ENCODE measurements at places on chromosomes 1 and 21.
A peak's percentile ranks its signal among the peaks of the same experiment; 100 is the strongest.

DNA sequence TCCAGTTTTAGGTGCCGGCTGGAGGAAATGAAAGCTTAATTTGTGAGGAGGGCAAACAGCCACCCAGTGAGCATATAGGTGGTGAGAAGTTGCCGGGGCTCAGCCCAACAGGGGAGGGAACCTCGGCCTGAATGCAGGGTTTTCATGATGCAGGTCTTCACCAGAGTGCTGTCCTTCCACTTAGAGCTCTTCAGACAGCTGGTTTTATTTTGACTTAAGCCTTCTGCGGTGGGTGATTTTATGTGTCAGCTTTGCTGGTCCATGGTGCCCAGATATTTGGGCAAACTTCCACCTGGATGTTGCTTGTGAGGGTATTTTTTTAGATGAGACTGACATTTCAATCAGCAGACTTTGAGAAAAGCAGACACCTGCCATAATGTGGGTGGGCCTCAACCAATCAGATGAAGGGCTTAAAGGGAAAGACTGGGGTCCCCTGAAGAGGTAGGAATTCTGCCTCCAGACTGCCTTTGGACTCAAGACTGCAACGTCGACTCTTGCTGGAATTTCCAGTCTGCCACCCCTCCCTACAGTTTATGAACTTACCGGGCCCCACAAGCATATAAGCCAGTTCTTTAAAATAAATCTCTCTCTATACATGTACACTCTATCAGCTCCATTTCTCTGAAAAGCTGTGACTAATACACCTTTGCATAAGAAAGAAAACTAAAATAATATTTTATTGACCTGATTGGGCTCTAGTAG lies 72.8 kb downstream of the RHOU start:
- no peak for DNase-seq

GRCh38 chr1:159961636-159962035 lies 7.6 kb upstream of the SLAMF9 start:
- DNase-seq = no peak

- DNase-seq = no peak
Observed at GRCh38 chr1:83509301-83509781, 489.6 kb downstream of the TTLL7 start.

DNA sequence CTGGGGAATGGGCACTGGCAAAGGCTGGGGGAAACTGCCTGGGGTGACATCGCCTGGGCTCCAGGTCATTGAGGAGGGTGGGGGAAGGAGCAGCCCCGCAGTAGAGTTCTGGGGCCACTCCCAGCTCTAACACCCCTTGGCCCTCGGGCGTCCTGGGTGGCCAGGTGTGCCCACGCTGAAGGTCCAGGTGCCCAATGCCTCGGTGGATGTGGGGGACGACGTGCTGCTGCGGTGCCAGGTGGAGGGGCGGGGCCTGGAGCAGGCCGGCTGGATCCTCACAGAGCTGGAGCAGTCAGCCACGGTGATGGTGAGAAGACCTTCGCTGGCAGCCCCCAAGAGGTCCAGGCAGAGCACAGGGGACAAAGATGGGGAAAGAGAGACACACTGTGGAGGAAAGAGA lies 7.7 kb downstream of the NTRK1 start:
- DNase-seq = peak; percentile 62

GRCh38 chr21:15397258-15397657 lies 332.5 kb upstream of the NRIP1 start:
- no peak for DNase-seq

GRCh38 chr1:6033986-6034749 lies 11.5 kb upstream of the KCNAB2 start:
- no peak for DNase-seq

GRCh38 chr1:177448652-177449357 lies 278.0 kb downstream of the BRINP2 start:
- no peak for DNase-seq

- DNase-seq = no peak
Observed at GRCh38 chr1:41241354-41241748, 755 bp downstream of the SCMH1 start.

GRCh38 chr1:71721532-71721931 lies 560.8 kb downstream of the NEGR1 start:
- DNase-seq = no peak

DNA sequence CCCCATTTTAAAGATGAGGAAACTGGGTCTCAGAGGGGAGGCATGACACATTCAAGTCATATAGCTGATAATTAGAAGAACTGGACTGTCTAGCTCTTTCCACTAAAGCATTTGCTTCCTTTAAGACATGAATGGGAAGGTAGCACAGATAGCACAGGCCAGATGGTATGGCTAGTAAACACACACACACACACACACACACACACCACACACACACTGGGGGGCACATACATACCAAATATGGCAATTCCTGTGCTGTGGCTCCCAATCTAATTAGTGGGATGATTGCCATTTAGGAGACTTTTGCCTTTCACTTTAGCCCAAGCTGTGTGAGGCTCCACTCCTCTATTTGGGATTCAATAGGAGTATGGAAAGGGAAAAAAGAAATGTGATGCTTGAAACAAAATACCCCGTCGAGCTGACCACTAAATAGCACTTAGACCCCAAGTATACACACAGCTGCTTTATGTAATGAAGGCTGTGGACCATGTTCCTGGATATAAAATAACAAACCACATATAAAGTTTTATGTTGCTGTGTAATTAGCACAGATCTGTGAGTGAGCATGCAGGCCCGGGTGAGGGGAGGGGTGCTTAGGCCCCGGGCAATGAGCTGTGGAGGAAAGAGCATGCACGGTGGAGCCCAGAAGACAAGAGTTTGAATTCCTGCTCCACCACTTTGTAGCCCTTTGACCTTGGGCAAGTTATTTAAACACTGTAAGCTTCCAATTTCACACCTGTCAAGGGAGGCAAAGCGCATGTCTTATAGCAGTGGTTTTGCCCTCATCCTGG lies 6.8 kb upstream of the TRABD2B start:
- peak; percentile 89 for DNase-seq

GRCh38 chr1:71565262-71565661 lies 484.4 kb upstream of the ZRANB2 start:
- DNase-seq = peak; percentile 27

GRCh38 chr1:33460947-33461629 lies 11.4 kb upstream of the ZSCAN20 start:
- no peak for DNase-seq

DNA sequence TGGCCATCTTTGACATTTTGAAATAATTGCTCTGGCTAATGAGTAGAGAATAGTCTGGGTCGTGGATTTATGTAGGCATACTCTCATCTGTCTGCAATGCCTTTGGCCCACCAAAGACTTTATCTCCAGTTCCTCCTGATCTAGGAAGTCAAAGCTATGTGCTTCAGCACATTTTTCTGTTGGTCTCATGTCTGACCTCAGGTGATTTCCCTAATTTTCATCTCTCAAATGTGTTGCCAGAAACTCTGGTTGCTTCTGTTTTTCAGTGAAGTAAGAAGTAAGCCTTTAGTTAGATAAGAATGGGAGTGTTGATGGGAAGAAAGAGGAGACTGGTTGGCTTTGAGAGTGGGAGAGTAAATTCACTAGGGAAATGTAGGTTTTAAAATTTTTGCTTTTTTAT lies 66.4 kb downstream of the GPR88 start:
- no peak for DNase-seq

GRCh38 chr1:155569988-155570592 lies 7.5 kb upstream of the ASH1L start:
- DNase-seq = no peak

- DNase-seq = no peak
Observed at GRCh38 chr21:42836767-42837301, 42.5 kb downstream of the WDR4 start.

DNA sequence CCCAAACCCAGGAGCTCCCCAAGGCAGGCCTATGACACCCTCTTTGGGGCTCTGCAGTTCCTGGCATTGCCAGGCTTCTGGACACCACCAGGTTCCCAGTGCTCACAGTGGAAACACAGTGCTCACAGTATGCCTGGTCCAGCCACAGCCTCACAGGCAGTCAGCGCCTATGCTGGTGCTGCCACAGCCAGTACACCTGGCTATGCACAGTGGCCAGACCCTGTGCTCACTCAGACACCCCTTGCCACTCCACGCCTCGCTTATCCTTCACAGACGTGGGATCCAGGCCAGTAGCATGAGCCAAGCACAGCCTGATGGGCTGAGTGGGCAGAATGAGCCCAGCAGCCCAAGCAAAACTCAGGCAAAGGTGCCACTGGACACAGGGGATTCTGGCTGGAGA lies 579.2 kb upstream of the ADGRL2 start:
- no peak for DNase-seq

GRCh38 chr1:94727846-94728715 lies 92.1 kb upstream of the SLC44A3 start:
- DNase-seq = no peak

- no peak for DNase-seq
Observed at GRCh38 chr1:44000122-44000665, 8.8 kb downstream of the CCDC24 start.

GRCh38 chr1:202857136-202857610 lies 31.8 kb downstream of the RABIF start:
- no peak for DNase-seq

- peak; percentile 80 for DNase-seq
Observed at GRCh38 chr1:77126307-77126706, 92.9 kb downstream of the PIGK start.

- DNase-seq = no peak
Observed at GRCh38 chr1:61450872-61451571, 273.9 kb downstream of the TM2D1 start.

GRCh38 chr1:36207339-36207738 lies 16.9 kb upstream of the THRAP3 start:
- DNase-seq = no peak

- peak; percentile 28 for DNase-seq
Observed at GRCh38 chr21:44637018-44637850, at the start of gene KRTAP10-10. TSS of gene KRTAP10-10 (plus strand) at chr21:44637356. CDS start at chr21:44637418, 62 bp downstream.

GRCh38 chr1:12255913-12256312 lies 26.1 kb downstream of the VPS13D start:
- DNase-seq = no peak

GRCh38 chr1:5394111-5394510 lies 598.1 kb downstream of the NPHP4 start:
- DNase-seq = no peak

DNA sequence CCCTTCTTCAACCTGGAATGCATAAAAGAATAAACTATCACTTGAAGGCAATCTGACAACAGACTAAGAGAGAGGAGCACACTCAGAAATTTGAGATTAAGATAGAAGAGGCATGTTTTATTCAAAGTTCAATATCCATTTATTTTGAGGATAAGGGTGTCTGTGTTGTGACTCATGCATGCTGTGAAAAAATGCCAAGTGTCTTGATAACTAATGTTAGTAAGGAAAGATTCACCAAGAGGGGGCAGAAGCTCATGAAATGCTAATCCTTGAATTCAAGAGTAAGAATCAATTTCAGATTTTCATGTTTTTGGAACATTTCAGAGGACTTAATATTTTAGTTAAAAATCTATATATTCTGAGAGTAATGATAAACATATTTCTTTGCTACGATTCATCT lies 94.0 kb downstream of the IFI44 start:
- no peak for DNase-seq

DNA sequence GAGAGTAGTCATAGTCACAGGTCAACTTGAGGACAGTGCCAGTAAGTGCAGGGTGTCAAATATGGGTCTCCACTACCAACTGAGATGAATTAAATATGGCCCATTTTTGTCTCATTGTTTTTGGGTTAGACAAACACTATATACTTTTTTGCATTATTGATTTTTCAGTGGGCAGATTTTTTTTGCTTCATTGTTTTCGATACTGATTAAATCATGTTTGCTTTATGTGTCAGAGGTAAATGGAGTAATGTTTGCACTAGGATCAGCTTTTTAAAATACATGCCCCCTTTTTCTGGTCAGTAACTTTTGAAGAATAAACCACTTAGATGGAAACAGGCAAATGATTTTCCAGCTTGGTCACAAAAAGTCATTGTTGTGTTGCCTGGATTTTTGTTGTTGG lies 199.0 kb downstream of the USH2A start:
- DNase-seq = no peak

DNA sequence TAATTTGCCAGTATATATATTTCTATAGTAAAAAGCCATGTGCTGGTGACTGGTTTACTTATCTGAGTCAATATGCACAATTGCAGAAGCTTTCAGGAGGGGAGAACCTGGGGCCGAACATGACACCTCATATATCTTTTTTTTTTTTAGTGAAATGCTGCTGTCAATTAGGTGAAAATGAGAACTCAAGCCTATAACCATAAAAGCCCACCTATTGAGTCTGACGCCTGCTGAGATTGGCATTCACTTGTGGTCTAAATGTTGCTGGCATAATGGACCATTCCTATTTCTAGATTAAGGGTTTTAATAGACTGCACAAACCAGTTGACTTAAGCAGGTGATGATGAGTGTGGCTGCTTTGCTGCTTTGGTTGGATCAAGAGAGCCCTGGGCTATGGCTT lies 10.8 kb downstream of the NTMT2 start:
- no peak for DNase-seq

- DNase-seq = peak; percentile 70
Observed at GRCh38 chr1:15736038-15736891, at the start of gene SLC25A34. TSS of gene SLC25A34 (plus strand) at chr1:15736258. CDS start at chr1:15736486, 228 bp downstream.

GRCh38 chr1:54397090-54397591 lies 9.1 kb downstream of the SSBP3 start:
- DNase-seq = no peak

- peak; percentile 91 for DNase-seq
Observed at GRCh38 chr1:111948209-111949171, 41.0 kb downstream of the KCND3 start.

GRCh38 chr1:96804648-96805047 lies 83.1 kb downstream of the PTBP2 start:
- DNase-seq = no peak

- DNase-seq = peak; percentile 54
Observed at GRCh38 chr1:94000510-94001282, 91.5 kb upstream of the GCLM start.

- DNase-seq = no peak
Observed at GRCh38 chr1:212689758-212690529, 9.7 kb downstream of the BATF3 start.

GRCh38 chr1:160454371-160455152 lies 54.2 kb downstream of the VANGL2 start:
- no peak for DNase-seq

GRCh38 chr1:71087060-71087459 lies 6.2 kb upstream of the ZRANB2 start:
- no peak for DNase-seq

- DNase-seq = no peak
Observed at GRCh38 chr1:229046251-229046853, 224.6 kb upstream of the RAB4A start.

GRCh38 chr1:170929835-170930554 lies 5.3 kb upstream of the MROH9 start:
- DNase-seq = peak; percentile 43

- DNase-seq = no peak
Observed at GRCh38 chr1:53986458-53986857, 31.5 kb downstream of the LDLRAD1 start.

GRCh38 chr1:201128962-201129361 lies 2.0 kb upstream of the ASCL5 start:
- DNase-seq = no peak

GRCh38 chr1:197696372-197696771 lies 78.9 kb downstream of the DENND1B start:
- no peak for DNase-seq
